ENCODE measurements at places on chromosomes 5 and 9.

GRCh38 chr9:125948887-125949596 is 201.9 kb downstream of the PBX3 start:
- DNase-seq, result no peak

DNA sequence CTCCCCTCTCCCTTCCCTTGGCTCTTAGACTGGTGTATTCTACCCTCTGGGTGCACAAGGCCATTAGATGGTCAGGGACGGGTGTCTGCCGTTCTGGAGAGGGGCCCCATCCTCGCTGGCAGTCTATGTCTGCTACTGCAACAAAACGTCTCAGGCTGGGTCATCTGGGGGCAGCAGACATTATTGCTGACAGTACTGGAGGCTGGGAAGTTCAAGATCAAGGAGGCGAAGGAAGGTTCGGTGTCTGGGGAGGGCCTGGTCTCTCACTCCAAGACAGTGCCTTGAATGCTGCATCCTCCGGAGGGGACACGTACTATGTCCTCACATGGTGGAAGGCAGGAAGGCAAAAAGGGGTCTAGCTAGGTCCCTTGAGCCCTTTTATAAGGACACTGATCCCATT is 93.4 kb upstream of the COL5A1 start:
- DNase-seq, result no peak

GRCh38 chr5:158434749-158435148 is 575.8 kb upstream of the CLINT1 start:
- DNase-seq, result no peak

DNA sequence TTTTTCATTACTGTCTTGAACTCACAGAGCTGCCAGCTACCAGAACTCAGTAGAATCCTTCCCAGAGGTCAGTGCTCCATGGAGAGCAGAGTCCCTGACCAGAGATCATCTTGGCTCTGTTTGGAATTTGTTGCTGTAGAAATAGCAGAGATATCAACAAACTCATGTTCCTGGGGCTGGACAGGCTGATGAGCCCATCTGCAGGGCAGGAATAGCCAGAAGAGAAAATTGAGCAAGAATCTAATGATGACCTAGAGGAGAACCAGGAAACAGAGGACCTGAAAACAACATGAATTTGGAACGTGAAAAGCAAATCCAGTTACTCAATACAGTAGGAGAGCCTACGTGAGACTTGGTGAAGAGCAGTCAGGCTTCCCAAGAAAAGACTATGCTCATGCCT is 437.8 kb downstream of the PLK2 start:
- DNase-seq, result no peak

- no peak for DNase-seq
Measured at GRCh38 chr5:128646176-128646575, 108.1 kb upstream of the FBN2 start.

GRCh38 chr5:159001247-159001646 is 98.5 kb downstream of the EBF1 start:
- DNase-seq, result no peak

DNA sequence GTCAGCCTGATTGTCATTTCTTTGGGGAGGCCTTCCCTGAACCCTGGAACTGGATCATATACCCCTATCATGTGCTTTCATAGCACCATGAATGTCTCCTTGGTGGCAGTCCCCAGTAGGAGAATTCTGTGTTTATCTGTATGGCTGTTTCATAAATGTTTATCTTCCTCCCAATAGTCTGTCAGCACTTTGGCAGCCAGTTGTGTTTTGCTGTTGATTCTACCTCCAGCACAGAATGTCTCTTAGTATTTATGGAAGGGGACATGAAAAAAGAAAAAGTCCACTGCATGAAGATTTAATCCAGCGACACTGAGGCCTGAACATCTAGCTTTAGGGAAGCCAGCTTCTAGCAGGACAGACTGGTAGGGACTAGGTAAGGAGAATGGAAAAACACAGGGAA is 38.3 kb downstream of the GHR start:
- no peak for DNase-seq

DNA sequence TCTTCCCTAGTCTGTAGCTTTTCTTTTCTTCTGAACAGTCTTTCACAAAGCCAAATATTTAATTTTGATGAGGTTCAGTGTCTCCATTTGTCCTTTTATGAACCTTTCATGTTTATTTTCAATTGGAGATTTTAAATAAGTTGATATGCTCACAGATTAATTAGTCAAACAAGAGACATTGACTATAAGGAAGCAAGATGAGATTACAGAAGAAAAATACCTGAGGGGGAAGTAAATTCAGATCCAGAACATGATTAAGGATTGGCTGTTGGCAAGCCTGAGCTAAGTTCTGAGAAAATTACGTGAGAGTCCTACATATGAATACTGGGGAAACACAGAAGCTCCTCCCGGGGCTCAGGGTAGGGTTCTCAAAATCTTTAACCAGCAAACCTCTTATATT is 1039.8 kb upstream of the SEMA6A start:
- DNase-seq, result no peak

GRCh38 chr9:136423432-136424146 is 13.1 kb downstream of the PMPCA start:
- DNase-seq, result no peak

DNA sequence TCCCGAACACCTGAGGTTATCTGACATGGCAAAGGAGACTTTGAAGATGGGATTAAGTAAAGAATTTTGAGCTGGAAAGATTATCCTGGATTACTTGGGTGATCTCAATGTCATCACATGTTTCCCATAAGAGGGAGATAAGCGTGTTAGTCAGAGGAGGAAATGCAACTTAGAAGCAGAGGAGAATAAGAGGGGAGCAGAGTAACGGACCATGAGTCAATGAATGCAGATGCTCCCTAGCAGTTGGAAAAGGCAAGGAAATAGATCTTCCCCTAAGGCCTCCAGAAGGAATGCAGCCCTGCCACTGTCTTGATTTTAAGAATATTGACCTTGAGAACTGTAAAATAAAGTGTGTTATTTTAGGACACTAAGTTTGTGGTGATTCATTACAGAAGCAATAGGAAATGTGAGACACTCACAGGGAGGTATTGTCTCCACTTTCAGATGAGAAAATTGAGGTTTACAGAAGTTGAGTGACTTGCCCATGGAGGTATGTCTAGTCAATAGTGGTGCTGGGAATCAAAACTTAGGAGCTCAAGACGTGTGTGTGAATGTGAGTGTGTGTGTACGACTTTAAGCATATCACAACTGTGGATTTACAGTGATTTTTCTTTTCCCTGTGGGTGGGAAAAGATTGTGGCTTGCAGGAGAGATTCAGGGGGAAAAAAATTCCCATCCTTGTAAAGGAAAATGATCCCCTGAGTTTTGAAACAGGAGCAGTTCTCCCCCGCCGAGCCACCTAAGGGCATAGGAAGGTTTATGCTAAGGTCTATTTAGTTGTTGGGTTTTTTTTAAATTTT is 125.3 kb downstream of the TRIM32 start:
- no peak for DNase-seq

- no peak for DNase-seq
Measured at GRCh38 chr9:71249729-71250317, 128.4 kb upstream of the TRPM3 start.

GRCh38 chr5:116527582-116527981 is 47.0 kb downstream of the SEMA6A start:
- no peak for DNase-seq

DNA sequence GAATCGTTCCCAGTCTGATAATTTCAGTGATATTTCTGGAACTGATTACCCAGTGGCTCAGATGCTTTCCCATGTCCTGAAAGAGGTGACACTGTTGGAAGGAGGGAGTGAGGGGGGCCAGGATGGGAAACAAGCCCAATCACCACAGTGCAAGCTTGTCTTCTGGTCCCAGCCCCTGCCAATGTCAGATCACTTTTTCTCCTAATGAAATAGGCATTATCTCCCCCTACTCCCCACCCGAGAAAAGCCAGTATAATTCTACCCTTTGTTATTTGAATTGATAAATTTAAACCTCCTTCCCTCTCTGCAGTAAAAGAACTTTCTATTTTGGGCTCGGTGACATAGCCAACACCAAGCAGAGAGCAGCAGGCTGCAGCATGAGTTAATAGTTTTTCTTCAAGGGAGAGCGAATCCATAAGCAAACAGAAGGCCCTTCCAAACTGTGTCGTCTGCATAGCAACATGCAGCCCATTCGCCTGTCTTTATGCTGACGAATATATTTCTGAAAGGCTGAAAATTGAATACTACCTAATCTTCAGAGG is 14.6 kb upstream of the PPP2CA start:
- DNase-seq, result no peak

GRCh38 chr5:174166231-174167079 is 120.9 kb downstream of the NSG2 start:
- DNase-seq, result no peak

- no peak for DNase-seq
Measured at GRCh38 chr5:150460781-150461180, 11.2 kb upstream of the RPS14 start.

DNA sequence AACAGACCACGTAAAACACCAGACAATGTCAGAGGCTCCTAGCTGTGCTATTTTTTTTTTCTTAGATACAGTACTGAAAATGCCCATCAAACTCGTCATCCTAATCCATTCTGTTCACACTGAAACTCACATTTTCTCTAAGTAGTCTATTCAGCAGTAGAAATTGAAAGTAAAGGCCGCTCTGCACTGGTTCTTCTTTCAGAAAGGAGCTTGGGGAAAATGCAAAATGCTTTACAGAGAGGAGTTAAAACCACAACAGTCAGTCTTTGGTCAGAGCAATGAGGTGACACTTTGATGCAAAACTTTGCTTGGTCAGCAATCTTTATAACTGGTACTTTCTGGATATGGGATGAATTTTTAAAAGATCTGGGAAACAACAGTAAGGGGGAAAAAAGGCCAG is 43.8 kb upstream of the SUSD1 start:
- no peak for DNase-seq

GRCh38 chr9:137612741-137613142 is 6.1 kb upstream of the EHMT1 start:
- DNase-seq, result no peak

DNA sequence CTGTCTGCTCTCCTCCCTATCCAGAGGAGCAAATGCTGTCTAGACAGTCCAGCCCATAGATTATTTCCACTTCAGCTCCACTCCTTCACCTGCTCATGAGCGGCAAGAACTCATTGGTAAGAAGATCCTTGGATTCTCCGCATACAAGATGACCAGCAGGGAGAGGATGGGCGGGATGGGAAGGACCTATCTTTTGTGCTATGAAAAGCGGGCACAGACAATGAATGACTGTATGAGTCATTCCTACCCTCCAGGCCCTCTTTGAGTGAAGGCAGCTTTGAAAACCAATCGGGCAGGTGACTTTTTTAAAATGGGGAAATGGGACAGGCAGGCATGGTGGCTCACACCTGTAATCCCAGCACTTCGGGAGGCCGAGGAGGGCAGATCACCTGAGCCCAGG is 49.4 kb downstream of the SMIM23 start:
- no peak for DNase-seq

DNA sequence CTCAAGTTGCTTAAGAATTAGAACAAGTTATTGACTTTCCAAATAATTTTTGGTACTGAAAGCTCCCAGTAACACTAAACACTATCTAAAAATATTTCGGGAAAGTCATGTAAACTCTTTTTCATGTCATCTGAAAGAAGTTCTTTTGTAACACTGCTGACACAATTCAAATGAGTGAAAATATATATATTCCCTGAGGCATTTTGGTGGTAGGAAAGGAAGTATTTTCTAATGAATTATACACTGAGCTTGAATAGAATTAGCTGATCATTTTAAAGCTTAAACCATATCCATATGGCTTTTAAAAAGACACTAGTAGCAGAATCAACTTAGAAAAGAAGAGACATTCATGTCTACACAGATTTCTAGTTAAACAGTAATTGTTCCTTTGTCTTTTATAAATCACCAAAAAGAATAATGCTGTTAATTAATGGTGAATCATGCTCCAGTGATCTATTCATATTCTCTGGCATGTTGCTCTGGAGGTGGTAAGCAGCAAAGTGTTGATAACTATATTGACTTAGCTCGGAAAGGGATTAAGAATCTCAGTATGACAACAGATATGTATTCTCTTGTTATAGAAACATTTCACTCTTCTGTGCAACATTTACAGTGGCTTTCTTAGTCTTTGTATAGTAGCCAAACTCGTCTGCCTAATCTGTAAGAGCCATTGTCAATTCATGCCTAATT is 27.4 kb upstream of the RFX3 start:
- DNase-seq, result no peak

GRCh38 chr9:135480071-135480939 is 723 bp downstream of the PPP1R26 start:
- DNase-seq, result no peak

- DNase-seq, result no peak
Measured at GRCh38 chr5:81429985-81430384, 36.1 kb upstream of the ACOT12 start.

DNA sequence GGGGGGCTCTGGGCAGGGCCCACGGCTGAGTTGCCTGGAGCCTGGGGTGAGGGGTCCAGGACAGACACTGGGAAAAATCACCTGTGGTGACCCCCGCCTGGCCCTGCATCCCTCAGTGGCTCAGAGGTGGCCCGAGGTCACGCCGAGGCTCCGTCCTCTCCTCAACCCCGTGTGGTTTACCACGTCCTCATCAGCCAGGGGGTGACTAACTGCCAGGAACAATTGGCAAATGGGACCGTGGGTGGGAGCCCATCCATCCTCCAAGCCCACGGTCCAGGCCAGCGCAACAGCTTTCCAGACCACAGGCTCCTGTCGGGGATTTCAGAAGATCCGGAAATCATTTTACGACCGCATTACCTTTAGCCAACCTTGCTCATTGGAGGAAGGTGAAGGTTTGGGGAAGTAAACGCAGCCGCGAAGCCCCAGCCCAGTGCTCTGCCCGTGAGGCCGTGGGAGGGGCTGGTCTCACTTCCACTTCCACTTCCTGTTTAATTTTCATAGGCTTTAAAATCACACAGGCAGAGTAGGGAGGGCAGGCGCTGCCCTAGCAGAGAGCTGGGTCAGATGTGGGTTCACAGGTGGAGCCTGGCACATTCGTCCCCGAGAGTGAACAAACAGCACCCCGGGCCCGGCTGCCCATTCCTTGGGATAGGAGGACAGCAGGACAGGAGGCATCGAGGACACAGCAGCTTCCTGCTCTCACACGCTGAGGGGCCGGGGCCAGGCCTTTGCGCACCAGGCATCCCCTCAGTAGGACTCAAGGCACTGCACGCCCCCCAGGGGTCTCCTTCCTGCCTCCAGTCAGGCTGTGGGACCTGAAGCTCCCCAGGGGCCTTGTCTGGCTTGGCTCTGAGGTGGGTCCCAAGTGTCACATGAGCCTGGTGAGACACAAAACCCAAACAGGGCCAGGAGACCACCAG is 19.8 kb upstream of the SLC9A3 start:
- no peak for DNase-seq
